GM10248 (cell line): ENCODE measurements at places on chromosomes 12 and 14.

DNA sequence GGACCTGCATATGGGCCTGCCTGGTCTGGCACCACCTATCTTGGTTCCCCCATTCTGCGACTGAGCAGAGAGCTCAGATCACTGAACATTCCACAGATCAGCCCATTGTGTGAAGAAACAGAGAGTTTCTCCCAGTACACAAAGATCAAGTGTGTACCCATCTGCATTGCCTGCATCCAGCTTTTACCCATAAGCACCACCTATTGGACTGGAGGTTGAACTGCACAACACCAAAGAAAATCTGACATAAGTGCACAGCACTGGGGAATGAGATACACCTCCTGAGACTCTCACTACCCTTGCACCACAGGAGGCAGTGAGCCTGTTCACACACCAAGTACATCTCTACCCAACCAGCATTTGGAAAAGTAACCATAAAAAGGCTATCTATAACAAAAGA lies 362.6 kb upstream of the CLEC14A start:
- DNase-seq, result no peak

- DNase-seq, result no peak
These were observed 61.8 kb downstream of the SDR9C7 start for GRCh38 chr12:56872366-56872765.

GRCh38 chr12:121789233-121789781 lies 4.2 kb downstream of the RHOF start:
- DNase-seq, result no peak

GRCh38 chr12:117850048-117850447 lies 118.7 kb downstream of the KSR2 start:
- DNase-seq, result peak; percentile 55

- no peak for DNase-seq
These were observed 235.1 kb upstream of the DIO2 start for GRCh38 chr14:80446356-80446755.

DNA sequence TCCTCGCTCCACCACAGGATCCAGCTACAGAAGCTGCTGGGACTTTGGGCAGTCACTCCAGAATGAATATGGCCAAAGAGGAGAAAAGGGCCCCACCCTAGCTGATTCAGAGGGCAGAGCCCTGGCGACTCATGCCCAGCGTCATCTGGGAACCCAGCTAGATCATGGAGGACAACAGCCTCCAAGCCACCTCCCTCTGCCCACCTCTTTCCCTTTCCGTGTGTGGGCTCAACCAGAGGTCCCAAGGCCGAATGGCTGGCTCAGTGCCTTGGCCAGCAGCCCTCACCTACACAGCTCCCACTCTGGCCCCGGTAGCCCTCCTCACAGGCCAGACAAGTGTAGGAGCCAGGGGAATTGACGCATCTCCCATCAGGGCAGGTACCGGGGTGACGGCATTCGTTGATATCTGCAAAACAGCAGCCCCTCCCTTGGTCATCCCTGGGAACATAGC lies 17.4 kb downstream of the ISCA2 start:
- DNase-seq, result no peak

DNA sequence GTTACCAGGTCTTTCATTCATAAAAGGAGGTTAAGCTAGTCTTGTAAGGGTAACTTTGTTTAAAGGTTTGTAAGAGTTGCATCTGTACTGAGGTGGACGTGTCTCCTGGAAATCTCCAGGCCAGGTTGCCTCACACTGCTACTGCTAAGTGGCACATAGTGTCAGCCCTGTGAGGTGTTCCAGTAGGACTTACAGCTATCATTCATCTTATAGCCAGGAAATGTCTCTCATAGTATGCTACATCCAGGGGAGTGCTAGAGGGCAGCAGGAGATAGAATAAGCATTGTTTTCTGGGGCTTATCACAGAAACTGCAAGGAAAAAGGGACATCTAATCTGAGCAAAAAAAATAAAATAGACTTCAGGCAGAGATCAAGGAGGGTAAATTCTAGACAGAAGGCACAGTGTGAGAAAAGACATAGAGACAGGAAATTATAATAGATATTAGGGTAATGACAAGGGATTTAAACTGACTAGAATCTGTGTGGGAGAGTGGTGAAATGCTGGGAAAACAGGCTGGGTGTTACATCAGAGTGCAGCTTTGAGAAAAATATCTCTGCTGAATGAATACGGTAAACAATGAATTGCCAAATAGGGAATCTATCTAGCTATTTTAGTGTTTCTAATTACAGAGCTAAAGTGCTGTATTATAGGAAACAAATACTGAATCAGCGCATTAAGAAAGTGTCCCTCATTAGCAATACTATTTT lies 205.1 kb upstream of the ABCD2 start:
- no peak for DNase-seq

DNA sequence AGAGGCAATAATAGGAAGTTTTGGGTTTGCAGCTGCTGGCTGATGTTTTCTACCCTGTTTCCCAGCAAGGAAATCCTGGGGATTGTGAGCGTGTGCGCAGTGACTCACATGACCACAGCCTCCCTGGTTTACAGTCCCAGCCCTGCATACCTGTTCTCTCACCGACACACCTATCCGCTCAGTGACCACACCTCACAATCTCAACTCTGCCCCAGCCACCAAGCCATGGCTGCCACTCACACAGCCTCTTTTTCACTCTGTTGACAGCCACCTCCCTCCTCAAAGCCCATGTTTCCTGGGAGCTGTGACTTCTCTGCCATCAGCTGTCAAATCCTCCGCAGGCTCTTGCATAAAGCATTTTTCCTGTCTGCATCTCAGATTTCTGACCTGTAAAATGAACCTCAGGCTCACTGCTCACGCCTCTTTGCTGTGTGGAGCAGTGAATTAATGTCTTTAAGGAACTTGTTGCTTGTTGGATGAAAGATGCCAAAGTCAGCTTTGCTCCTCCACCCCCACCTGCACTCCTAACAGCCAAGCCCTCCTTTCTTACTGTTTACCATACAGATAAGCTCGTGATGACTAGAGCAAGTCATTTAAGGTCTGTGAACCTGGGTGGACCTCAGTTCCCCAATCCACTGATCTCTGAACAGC lies 43.5 kb downstream of the B4GALNT3 start:
- DNase-seq, result no peak

DNA sequence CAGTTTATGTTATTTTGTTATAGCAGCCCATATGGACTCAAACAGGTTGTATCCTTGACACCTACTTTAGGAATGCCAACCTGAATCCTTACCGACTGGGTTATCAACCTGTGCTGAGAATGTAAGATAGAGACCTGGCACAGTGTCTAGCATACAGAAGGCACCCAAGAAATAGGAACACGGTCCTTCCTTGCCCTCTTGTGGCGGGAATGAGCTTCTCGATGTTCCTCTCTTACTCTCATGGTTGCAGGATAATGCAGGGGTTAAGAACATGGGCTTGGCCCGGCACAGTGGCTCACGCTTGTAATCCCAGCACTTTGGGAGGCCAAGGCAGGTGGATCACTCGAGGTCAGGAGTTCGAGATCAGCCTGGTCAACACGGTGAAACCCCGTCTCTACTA lies 6.5 kb downstream of the C12orf43 start:
- DNase-seq, result no peak

- no peak for DNase-seq
These were observed 72.2 kb downstream of the ST8SIA1 start for GRCh38 chr12:22262309-22262708.

GRCh38 chr12:88546853-88547252 lies 33.4 kb downstream of the KITLG start:
- no peak for DNase-seq

GRCh38 chr12:113462117-113462774 lies 9.4 kb downstream of the LHX5 start:
- peak; percentile 81 for DNase-seq

- DNase-seq, result no peak
These were observed 236.2 kb upstream of the FBXO33 start for GRCh38 chr14:39668449-39668848.

DNA sequence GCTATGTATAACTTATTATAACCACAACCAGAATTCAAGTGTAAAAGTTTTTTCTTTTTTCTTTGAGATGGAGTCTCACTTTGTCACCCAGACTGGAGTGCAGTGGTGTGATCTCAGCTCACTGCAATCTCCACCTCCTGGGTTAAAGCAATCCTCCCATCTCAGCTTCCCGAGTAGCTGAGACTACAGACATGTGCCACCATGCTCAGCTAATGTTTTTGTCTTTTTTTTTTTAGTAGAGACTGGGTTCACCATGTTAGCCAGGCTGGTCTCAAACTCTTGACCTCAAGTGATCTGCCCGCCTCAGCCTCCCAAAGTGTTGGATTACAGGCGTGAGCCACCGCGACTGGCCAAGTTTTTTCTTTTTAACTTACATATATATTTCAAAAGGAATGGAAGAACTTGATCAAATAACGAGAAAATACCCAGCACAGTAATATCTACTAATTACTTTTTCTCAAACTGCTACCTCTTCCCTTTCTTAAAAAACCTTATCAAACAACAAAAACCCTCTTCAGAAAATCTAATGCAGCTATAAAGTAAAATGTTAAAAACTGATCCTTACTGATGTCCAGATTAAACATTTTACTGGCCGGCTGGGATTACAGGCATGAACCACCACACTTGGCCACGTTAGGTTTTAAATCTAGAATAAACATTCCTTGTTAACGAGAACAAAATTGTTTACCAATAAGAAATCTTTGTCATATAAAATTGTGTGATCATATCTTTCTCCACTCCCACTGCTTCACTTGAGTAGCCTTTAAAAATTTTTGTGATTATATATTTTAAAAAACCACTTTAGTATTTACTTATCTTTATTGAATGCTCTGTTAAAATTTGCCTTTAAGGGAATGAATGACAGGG lies 41.3 kb upstream of the WDR89 start:
- no peak for DNase-seq

GRCh38 chr12:98345308-98345876 lies 170.0 kb upstream of the TMPO start:
- no peak for DNase-seq

- no peak for DNase-seq
These were observed 452.2 kb upstream of the RPL10L start for GRCh38 chr14:47103771-47104170.

DNA sequence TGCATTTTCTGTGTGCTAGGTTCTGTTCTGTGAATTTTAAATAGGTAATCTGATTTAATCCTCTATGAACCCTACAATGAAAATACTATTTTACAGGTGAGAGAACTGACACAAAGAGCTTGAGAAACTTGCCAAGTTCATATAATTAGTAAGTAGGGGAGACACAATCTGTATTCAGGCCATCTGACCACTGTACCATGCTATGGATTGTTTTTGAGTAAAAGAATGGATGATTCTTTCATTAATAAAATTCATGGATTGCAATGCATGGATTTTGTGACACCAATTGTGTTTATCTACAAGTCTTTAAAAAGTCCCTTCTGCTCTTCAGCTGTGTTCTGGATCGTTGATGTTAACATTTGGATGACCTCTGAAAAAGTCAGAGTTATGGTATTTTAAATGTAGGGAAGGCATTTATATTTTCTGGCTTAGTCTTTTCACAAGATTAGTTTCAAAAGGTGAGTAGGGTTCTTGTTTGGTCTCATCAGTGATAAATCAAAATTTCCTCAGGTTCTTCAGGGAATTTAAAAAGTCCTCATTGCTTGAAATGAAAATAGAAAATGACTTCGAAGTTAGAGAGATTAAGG lies 15.4 kb upstream of the DYRK2 start:
- no peak for DNase-seq

GRCh38 chr12:95322326-95322725 lies 104.7 kb downstream of the VEZT start:
- DNase-seq, result no peak

DNA sequence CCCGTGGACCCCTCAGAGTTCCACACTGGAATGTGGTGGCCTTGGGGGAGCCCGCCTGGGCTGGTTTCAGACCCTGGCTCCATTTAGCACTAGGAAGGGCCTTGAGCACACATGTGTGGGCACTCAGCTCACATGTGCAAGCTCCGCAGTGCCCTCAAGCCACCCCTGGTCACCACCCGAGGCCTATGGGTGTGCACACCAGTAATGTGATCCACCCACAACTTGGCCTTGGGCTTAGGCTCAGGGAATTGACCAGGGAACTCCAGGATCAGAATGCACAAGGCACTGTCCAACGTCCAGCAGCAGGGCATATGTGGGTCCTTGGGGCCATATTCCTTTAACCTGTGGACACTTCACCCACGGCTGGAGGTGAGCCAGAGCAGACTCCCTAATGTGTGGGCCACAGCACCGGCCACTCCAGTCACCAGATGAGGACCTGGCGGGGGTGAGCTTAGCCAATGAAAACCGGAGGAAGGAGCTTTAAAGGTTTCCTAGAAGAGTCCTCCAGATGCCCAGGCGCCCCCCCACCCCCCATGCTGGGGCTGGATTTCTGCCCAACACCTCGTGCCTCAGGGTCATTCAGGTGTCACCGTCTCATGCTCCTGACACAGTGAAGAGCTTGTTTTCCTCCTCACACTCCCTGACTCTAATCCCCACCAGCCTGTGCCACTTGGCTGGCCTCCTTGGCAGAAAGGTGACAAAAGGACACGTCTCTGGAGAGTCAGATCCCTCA lies 209.2 kb downstream of the ZFP36L1 start:
- DNase-seq, result no peak

DNA sequence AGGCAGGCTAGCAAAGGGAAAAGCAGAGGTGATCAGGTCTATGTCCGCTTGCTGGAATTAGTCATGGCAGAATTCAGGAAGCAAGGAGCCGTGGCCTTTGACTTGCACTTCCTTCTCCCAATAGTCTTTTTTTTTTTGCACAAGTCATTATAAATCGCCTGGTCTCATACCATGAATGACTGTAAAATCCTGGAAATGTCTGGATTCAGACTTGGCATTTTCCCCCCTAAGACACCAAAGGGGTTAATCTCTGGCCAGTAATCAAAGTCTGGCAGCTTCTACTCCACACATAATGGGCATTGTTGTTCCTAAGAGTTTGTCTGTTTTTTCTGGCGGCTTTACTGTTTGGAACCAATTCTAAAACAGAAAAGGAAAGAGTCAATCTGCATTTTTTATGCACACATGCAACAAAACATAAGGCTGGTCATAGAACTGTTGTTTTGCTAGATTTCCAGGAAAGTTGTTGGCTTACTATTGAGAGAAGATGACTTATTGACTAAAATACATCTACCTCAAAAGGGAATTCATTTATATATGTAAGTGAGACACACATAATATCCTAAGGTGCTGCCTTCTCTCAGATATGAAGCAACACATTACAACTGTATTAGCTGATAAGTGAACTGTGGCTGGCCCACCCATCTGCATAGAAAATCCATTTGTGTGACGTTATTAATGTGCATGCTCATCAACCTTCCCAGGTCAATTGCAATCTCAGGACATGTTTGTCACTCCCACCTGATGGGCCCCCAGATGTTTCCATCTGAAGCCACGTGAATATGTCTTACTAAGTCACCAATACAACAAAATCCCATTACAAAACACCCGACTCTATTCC lies 157.3 kb downstream of the BTG1 start:
- DNase-seq, result no peak

DNA sequence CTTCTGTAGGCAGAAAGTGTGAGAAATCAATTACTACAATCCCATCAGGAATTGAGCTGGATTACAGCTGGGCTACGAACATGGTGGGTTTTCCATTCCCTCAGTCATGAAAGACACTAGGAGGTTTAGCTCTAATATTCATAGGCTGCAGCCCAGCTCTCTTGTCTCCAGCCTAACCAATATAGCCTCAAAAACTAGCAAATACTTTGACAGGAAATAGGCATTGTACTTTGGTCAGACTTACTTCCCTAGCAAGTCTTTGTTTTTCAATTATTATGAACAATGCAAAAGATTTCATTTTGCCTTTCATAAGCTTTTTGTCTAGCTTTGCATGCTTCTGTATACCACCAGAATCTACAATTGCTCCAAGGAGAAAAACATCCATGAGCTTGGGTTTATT lies 296.2 kb downstream of the GPHN start:
- no peak for DNase-seq

GRCh38 chr12:26843311-26843710 lies 10.3 kb upstream of the ITPR2 start:
- no peak for DNase-seq

GRCh38 chr14:23751616-23752015 lies 115.5 kb downstream of the DHRS2 start:
- DNase-seq, result no peak
